ENCODE measurements at places on chromosomes 4 and X. TPM values are rescaled to one million over a fixed set of nuclear protein-coding genes. Genes with fewer than 3 reads are reported as not detected.

- DNase-seq, result no peak
Measured at GRCh38 chrX:39396358-39396995, 595.2 kb downstream of the MID1IP1 start.

GRCh38 chrX:88886908-88887307, 139.9 kb downstream of the CPXCR1 start:
- DNase-seq, result no peak

GRCh38 chrX:17370191-17370590, 4.8 kb upstream of the NHS start:
- no peak for DNase-seq

DNA sequence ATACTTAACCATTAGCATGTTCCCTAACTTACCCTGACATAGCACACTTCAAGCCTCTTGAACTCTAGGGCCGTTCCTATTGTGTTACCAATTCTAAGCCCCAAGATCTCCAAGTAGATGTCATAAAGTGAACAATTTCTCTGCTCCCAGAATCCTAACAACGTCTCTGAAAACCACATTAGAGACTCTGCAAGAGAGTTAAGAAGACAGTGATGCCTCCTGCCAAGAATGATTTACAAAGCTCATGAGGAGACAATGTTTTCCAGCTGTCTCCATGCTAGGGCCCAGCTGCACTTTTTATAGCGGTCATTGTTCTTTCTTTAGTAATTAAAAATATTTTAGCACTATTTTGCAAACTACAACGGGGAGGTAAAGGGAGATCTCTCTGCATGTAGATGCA, 358.4 kb downstream of the PPP3CA start:
- no peak for DNase-seq

DNA sequence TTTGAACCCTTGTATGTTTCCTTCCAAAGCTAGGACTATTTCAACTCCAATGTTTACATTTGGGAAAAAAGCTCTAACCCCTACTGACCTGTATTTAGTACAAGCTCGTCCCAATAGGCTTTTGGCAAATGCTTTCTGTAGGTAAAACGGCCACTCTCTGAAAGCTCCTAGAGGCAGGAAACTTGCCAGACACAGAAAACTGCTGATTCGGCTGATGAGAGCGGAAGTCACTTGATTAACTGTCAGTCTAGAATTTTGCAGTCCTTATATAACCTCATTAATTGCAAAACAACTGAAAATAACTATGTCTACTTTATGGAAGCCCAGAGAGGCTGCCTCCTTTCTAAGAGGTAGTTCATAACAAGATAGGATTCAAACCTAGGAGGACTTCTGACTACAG, 108.1 kb downstream of the TSPAN7 start:
- no peak for DNase-seq

DNA sequence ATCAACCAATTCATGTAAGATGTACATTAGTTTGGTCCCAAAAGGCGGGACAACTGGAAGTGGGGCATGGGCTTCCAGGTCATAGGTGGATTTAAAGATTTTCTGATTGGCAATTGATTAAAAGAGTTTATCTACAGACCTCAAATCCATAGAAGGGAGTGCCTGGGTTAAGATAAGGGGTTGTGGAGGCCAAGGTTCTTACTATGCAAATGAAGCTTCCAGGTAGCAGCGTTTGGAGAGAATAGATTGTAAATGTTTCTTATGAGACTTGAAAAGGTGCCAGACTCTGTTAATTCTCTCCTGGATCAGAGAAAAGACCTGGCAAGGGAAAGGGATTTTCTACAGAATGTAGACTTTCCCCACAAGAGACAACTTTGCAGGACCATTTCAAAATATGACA, 2.4 kb downstream of the MGST2 start:
- DNase-seq, result no peak

DNA sequence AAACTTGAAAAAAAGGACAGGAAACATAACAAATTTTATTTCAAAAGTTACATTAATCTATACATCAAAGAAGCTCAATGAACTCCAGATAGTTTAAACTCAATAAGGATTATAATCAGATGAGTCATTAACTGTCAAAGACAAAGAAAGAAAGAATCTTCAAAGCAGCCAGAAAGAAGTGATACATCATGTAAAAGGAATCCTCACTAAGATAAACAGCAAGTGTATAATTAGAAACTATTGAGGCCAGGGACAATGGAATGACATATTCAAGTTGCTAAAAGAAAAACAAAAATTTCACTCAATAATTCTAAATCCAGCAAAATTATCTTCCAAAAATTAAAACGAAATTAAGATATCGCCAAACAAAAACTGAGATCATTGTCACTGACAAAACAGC, 161.6 kb upstream of the NWD2 start:
- no peak for DNase-seq

DNA sequence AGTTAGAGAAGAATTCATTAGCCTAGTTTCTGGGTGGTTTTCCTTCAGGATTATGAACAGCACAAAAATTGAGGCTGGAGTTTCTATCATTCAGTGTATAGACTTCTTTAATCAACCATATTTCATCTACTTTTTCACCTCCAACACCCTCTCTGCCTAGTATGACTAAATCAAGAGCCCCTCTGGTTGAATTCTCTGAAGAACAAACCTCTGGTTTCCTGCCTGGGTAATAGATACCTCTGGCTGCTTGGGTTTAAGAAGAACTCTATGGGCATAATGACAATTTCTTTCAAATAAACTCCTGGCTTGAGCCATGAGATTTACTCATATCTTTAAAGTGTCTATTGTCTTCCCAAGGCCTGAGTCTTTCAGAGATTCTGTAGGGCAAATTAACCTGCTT, 66.5 kb downstream of the C4orf33 start:
- DNase-seq, result no peak

GRCh38 chr4:99264927-99265326, 25.9 kb downstream of the ADH1A start:
- DNase-seq, result no peak

DNA sequence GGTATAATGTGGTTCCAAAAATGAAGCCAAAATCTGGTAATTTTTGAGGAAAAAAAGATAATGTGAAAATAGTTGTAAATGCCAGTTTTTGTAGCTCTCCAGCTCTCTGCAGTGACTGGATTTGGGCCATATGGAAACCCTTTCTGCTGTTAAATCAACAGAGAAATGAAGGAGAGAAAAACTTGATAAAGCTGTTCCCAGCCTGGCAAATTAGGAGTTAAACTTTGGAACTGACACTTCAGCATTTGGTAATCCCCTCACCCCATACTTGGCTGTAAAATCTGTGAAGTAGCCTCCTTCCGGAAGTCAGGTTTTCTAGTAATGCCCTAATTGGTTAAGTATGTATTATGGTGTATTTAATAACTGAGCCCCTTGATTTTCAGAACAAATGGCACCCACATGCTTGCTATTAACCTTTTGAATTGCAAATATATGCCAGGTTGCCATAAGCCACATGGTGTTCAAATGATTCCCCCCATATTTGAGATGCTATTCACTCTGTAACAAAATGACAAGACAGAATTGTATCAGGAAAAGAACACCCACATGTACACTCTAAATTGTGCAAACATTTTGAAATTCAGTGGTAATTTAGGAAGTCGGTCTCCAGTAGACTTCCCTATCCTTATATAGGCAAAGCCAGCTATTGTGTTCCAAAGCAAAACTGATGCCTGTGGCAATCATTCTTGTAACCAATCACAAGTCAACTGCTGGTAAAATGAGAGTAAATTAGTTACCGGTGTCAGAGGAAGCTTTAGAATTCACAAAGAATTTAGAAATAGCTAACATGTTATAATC, 96.3 kb upstream of the ADAMTS3 start:
- DNase-seq, result no peak

- DNase-seq, result no peak
Measured at GRCh38 chrX:108712886-108713285, 23.5 kb downstream of the IRS4 start.

GRCh38 chr4:69910016-69910782, 20.7 kb upstream of the CSN1S1 start:
- DNase-seq, result no peak

GRCh38 chrX:151151665-151152267, 24.6 kb upstream of the GPR50 start:
- no peak for DNase-seq

DNA sequence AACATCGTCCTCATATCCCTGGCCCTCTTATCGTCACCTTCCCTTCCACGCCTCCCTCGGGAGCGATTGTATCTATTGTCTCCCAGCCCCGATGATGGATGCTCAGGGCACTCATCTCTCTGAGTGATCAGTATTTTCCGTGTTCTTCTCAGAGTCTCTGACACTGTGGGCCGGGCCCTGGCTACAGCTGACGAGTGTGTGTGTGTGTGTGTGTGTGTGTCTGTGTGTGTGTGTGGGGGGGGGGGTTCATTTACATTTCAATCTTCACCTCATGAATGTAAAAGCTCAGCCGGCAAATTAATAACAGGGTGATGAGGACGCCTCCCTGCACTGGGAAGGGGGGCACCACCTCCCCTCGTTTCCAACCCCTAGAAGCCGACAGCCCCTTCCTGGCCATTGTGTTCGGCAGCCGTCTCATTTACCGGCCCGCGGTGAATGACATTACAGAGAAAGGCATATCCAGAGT, 159.5 kb downstream of the SHOX start:
- DNase-seq, result no peak

DNA sequence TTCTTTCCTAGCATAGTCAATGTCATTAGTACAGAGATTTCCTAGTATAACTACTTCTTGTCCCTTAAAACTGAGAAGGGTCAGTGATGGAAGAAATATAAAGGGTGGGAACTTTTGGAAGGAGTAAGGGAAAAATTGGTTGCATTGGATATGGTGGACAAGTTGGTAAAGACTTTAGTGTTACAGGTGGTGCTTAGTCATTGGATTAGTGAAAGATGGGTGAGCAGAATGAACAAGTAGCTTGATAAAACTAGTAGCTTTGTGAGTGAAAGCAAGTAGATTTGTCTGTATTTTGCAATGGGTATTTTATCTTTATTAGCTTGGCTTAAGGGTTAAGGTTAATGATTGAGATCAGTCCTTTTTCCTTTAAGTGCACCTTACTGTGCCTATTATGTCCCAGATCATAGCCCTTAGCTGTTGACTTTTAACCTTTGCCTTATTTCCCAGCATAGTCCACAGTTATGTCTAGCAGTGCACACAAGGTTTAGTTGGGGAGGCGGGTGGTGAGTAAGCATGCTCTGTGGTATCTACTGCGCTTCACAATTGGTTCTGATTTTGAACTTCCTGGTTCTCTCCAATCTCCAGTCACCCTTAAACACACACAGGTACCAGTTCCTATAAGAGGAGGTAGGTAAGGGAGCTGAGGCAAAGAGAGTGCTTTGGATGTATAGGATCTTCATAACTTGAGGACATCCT, 9.5 kb downstream of the WDR44 start:
- no peak for DNase-seq

DNA sequence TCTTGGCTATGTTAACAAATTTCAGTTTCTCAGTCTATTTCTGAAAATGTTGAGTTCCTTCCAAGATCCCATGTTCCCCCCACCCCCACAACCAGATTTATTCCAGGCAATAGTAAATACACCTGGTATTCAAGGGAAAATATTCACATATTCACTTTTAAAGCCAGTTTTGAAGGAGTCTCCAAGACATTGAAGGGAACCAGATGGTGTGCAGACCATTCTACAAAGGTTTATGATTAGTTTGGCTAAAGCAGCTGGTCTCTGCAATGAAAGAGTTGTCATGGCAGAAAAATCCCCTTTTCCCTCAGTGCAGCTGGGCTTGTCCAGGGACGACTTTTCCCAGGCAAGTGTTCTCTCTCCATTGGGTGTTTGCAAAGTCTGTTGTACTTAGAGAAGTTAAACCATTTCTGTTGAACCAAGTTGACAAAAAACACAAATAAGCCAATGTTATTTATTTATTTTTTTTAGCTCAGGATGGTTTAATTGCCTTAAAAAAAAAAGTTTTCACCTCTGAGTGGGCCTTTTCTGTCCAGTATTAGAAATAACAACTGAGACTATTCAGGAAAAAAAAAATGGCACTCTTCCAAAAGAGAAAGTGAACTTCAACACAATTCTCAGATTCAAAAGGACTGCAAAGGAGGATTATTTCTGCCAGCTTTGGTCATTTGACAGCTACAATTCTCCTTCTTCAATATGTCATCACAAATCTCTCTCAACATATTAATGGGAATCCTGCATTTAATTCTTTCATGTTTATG, 410.6 kb downstream of the IL1RAPL1 start:
- no peak for DNase-seq

Gene KLF8
- total RNA-seq, result 3.0 TPM

Gene UGT8
- 51.7 TPM for total RNA-seq

Gene NR3C2
- total RNA-seq, result 108 TPM

Gene PNMA3
- total RNA-seq, result 0.17 TPM

Gene ADH1B
- total RNA-seq, result 447 TPM

Gene CT47A7
- not detected for total RNA-seq

Data from mucosa of descending colon (tissue), 3 donors.